ENCODE measurements at places on chromosomes 3 and 15.

GRCh38 chr3:98761643-98762229 lies 1.4 kb upstream of the ST3GAL6 start:
- peaks cover 2% of the 10 kb centered on the region for H3K4me1 ChIP-seq
- no peak overlapping the region for H3K4me3 ChIP-seq
- peaks cover 10% of the 10 kb centered on the region for H3K27me3 ChIP-seq
- no peak overlapping the region for H3K27ac ChIP-seq
- DNase-seq, result no peak
- H3K36me3 ChIP-seq, result no peaks in the 10 kb centered on the region

DNA sequence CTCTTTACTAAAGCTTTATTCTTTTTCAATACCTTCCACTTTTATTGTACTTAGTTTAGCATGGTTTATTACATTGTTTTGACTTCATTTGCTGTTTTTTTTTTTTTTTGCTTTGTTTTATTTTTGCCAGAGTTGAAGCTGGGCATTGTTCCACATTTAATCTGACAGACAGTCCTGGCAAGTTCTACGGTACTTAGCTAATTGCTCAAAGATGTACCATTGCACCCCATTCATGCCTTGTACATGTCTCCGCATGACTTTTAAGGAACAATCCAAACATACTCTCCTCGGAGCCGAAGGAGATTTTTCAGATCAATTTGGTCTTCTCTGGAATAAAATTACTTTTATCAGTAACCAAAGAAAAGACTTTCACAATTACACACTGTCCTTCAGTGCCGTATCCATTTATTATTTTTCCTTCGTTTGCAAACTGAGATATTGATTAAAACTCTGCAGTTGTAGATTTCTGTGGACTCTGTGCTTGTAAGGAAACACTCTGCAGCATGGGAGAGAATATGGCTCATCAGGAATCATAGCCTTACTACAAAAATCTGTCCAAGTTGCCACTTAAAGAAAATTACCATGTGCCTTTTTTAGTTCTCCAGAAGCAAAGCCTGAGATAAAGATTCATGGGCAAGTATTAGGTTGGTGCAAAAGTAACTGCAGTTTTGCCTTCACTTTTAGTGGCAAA lies 952.0 kb downstream of the AGBL1 start:
- H3K36me3 ChIP-seq, result no peaks in the 10 kb centered on the region
- no peak overlapping the region for H3K27ac ChIP-seq
- H3K4me1 ChIP-seq, result no peaks in the 10 kb centered on the region
- H3K4me3 ChIP-seq, result no peak overlapping the region

DNA sequence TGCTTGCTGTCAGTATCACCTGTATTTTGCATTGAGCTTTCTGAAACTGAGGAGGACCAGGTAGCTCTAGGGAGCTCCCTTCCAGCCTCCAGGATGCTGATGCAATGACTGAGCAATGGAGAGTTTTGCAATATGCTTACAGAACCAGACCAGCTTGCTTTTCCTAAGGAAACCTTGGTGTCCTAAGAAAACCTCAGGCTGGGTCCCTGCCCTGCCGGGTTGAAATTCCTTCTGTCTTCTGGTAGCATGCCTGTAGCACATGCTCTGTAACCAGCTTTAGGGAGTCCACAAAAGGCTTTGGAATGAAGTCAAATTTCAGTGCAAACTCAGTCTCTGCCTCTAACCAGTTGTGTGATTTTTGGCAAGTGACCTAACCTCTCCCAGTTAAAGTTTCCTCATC lies 65.8 kb upstream of the GSK3B start:
- H3K27me3 ChIP-seq, result peaks cover 1% of the 10 kb centered on the region
- H3K4me3 ChIP-seq, result no peak overlapping the region

GRCh38 chr15:60592371-60593169 lies 113.6 kb upstream of the ICE2 start:
- H3K4me3 ChIP-seq, result peak overlapping the region; percentile 96
- H3K27me3 ChIP-seq, result peaks cover 2% of the 10 kb centered on the region
- peak overlapping the region; percentile 84 for H3K27ac ChIP-seq
- no peaks in the 10 kb centered on the region for H3K36me3 ChIP-seq
- H3K4me1 ChIP-seq, result peaks cover 9% of the 10 kb centered on the region
- peak; percentile 71 for DNase-seq

DNA sequence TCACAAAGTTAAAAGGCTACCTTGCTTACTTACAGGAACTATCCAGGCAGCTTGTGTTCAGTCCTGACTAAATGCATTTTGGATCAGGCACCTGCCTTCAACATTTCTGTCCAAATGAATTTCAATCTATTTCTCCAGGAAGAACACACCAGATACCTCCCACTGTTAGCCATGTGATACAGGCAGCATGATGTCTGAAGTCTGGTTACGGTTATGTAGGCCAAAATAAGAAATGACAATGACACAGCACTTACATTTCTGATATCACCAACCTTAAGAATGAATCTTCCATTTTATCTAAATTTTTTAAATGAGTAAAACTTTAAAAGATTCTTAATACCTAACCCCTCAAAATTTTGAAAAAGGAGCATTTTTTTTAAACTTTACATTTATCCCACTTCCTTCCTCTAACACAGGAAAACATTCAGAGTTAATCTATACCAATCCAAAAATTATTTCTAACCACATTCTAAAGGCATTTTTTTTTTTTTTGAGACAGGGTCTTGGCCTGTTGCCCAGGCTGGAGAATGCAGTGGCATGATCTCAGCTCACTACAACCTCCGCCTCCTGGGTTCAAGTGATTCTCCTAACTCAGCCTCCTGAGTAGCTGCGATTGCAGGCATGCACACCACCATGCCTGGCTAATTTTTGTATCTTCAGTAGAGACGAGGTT lies at the start of gene MAP4:
Gene MAP4 (minus strand): TSS at position 116 of the 673 bp plus-strand sequence. CDS start 17,556 bp downstream, outside the sequence.
- H3K27me3 ChIP-seq, result no peaks in the 10 kb centered on the region
- no peak for DNase-seq
- H3K27ac ChIP-seq, result peak within 1 kb of the TSS; percentile 18
- peaks cover 2% of the 10 kb centered on the region for H3K36me3 ChIP-seq
- H3K4me1 ChIP-seq, result peaks cover 34% of the 10 kb centered on the region

DNA sequence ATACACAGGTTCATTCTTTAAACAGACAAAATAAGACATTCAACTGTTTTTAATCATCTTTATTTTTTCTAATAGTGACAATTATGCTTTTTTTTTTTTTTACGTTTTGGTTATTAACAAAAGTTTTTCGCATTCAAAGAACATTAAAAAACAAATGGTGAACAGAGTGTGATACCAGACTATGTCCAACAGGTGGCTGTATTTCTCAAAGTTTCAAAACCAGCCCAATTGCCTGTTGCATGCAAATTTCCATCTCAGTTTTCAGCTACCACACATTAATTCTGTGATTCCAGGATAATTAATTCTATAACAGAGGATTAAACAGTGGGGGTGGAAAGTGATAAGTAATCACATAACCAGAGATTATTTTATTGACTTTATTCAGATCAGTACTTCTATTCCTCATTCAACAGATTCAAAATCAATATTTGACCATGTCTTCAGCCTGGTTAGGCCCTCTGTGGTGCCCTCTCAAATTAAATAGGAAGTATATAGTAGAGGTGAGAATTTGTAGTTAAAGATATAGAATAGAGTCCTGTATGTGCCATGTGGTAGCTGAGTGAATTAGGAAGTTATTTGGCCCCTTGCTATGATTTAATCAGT lies 122.2 kb upstream of the DCBLD2 start:
- H3K4me1 ChIP-seq, result no peaks in the 10 kb centered on the region
- H3K27ac ChIP-seq, result no peak overlapping the region
- H3K27me3 ChIP-seq, result peaks cover 5% of the 10 kb centered on the region
- no peaks in the 10 kb centered on the region for H3K36me3 ChIP-seq
- H3K4me3 ChIP-seq, result no peak overlapping the region

GRCh38 chr3:12027184-12027846 lies 23.1 kb downstream of the SYN2 start:
- no peaks in the 10 kb centered on the region for H3K4me1 ChIP-seq
- H3K27ac ChIP-seq, result no peak overlapping the region
- H3K36me3 ChIP-seq, result no peaks in the 10 kb centered on the region
- no peak for DNase-seq
- no peak overlapping the region for H3K4me3 ChIP-seq

DNA sequence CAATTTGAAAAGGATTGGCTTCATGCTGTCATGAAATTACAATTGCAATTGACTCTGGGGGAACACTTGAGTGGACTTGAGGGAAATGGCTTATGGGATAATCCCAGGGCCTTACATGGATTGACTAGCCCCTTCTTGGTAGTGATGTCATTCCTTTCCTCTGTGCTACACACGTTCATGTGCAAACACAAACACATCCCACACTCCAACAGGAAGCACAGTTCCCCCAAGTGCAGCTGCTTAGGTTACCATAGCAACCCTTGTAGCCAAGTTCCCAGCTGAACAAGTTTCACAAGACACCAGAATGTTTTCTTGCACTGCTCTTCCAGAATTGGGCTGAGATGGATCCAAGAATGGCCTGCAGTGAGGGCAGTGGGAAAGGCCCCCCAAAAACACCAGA lies 217.0 kb downstream of the ZNF621 start:
- peak overlapping the region; percentile 69 for H3K27ac ChIP-seq
- peaks cover 9% of the 10 kb centered on the region for H3K4me1 ChIP-seq
- H3K27me3 ChIP-seq, result no peaks in the 10 kb centered on the region
- H3K36me3 ChIP-seq, result no peaks in the 10 kb centered on the region
- DNase-seq, result no peak
- no peak overlapping the region for H3K4me3 ChIP-seq

GRCh38 chr3:116815321-116815720 lies 105.7 kb downstream of the TUSC7 start:
- H3K4me1 ChIP-seq, result no peaks in the 10 kb centered on the region
- DNase-seq, result no peak
- no peaks in the 10 kb centered on the region for H3K27me3 ChIP-seq
- H3K27ac ChIP-seq, result no peak overlapping the region
- no peaks in the 10 kb centered on the region for H3K36me3 ChIP-seq

All from memory B cell (primary cell).